ENCODE measurements at places on chromosomes 6 and 20. TPM values are rescaled to one million over a fixed set of nuclear protein-coding genes. Genes with fewer than 3 reads are reported as not detected.

DNA sequence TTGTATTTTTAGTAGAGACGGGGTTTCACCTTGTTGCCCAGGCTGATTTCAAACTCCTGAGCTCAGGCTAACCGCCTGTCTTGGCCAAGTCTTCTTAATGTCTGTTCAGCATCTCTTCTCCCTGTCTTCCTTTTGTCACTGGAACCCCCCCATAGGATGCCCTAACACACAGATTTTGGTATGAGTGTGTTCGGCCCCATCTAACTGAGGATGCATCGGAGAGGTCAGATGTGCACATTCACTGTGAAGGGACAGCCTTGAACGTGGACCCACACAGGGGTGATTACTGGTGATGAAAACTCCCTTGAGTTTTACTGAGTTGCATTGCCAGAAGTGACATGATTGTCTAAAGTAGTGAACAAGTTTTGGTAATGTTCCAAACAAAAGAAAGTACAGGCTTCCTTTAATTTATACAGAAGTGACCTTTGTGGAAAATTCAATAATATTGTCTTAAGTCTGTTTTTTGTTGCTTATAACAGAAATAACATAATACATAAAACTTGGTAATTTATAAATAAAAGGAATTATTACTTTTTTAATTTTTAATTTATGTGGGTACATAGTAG lies 40.5 kb upstream of the NCOA3 start:
- no peak for DNase-seq

GRCh38 chr6:439641-440167 lies 48.2 kb downstream of the IRF4 start:
- no peak for DNase-seq

GRCh38 chr6:136740050-136740974 lies 52.0 kb downstream of the MAP3K5 start:
- no peak for DNase-seq

DOK5 gene
- not detected for total RNA-seq

LRRC1 gene
- total RNA-seq: 18.6 TPM

DNA sequence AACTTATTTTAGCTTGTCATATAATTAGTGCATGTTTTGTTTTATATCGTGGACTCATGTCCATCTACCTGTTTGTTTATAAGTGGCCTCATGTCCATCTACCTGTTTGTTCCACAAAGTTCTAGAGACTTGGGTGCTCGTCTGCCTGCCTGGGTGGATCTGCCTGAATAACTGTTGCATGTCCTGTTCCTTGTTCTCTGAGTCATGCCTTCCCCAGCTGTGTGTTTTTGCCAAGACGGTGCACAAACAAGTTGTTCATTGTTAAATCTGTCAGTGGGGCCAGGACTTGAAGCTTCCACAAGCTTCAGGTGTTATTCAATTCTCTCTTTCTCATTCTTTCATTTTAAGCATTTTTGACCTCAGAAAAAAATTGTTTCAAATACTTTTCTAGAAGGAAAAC lies 358.0 kb upstream of the CITED2 start:
- DNase-seq: peak; percentile 79

PXMP4 gene
- total RNA-seq: 5.2 TPM

- DNase-seq: peak; percentile 20
Observed at GRCh38 chr6:110044096-110044495, 66.0 kb downstream of the GPR6 start.

GRCh38 chr6:92147246-92147645 lies 1272.1 kb downstream of the EPHA7 start:
- no peak for DNase-seq

HLA-DMB gene
- not detected for total RNA-seq

SLA2 gene
- not detected for total RNA-seq

DNA sequence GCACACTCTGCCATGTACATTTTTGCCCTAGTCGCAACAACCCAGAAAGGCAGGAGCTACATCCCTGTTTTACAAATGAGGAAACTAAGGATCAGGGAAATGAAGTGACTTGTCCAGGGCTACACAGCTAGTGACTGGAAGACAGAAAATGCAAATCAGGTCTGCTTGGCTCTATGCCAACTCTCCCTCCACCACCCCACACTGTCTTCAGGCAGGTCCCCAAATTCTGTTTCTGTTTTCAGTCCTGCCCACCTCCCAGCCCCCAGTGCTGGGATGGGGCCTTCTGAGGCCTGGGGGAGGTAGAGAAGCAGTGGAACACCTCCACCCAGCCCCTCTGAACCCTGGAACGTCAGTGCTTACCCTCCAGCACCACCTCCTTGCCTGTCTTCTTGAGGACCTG lies 5.1 kb downstream of the SNTA1 start:
- DNase-seq: no peak

- no peak for DNase-seq
Observed at GRCh38 chr6:15437090-15437635, 191.3 kb downstream of the JARID2 start.

- DNase-seq: no peak
Observed at GRCh38 chr6:13412639-13413465, 74.5 kb downstream of the GFOD1 start.

- DNase-seq: no peak
Observed at GRCh38 chr6:19175023-19175422, 662.1 kb upstream of the ID4 start.

ABHD16B gene
- total RNA-seq: not detected

GRCh38 chr20:62624719-62625453 lies 17.4 kb upstream of the SLCO4A1 start:
- no peak for DNase-seq

Measured in MCF 10A (cell line).